ENCODE measurements at places on chromosomes 13 and 19.

DNA sequence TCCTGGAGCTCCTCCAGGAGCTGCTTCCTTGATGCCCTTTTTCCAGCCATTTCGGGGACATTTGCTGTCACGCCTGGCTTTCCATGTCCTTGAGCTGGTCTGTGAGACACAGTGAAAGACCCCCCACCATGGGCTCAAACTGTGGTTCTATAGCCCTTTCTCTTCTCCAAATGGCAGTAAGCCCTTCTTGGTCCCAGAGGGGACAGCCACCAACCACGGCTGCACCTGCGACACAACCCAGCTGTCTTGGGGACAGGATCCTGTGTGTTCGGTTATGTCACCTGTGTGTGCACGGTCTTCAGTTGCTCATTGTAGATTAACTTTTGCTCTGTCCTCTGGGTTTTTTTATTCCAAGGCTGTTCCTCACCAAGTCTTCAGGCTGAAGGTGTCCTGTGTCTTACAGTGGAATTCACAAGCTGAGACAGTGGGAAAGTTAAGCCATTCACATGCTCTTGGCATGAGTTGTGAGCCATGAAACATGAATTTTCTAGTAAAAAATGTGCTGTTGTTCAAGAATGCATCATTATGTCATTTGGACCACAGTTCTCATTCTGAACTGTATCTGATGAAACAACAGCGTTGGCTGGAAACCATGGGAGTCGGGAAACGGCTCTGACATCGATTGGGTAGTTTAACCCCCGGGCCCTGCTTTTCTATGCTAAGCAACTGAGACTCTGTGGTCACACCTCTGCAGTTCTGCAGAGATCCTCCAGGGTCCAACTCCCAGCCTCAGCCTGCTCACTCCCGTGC lies 129.5 kb upstream of the MCF2L start:
- no peak for DNase-seq

DNA sequence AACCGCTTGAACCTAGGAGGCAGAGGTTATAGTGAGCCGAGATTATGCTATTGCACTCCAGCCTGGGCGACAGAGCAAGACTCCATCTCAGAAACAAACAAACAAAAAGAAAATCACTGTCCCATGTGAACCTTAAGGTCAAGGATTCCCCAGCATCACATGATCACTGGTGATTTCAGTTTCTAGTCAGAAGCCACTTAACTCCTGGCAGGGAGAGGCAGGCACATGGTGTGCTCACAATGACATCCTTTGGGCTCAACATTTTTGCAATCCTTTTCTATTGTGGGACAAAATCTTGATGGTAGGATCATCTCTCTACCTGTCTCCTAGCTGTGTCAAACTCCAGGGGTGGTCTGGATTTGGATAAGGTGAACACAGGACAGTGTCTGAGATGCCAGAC lies 12.1 kb downstream of the AKAP8 start:
- no peak for DNase-seq

DNA sequence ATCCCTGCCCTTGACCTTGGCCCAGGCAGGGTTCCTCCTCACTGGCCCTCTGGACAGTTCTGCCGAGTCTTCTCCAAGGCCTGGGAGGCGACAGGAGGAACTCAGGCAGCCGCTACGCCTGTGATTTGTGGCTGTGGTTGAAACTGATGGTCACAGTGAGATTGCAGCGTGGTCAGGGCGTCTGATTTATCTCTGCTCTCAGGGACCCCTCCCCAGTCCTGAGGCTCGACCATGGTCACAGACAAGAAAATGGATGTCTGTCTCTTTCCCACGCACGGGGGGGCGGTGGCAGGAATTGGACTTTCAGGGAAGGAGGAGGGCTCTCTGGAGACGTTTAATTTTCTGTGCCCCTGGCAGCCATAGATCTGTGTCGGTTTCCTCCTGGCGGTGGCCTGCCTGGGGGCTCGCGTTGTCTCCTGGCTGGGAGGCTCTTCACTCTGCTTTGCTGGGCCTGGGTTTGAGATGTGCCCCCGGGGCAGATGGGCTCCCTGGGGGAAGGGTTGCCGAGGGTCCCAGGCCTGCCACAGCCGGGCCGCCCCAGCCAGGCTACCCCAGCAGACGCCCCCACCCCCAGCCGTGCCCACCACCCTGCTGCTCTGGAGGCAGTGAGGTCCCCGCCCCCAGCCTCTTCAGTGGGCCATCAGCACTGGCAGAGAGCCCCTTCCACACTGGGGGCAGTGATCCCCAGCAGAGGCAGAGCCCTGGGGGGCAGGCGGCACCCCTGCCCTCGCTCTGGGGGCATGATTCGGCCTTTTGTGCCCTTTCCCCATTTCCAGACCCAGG lies 167.4 kb downstream of the KDM4B start:
- DNase-seq = no peak

DNA sequence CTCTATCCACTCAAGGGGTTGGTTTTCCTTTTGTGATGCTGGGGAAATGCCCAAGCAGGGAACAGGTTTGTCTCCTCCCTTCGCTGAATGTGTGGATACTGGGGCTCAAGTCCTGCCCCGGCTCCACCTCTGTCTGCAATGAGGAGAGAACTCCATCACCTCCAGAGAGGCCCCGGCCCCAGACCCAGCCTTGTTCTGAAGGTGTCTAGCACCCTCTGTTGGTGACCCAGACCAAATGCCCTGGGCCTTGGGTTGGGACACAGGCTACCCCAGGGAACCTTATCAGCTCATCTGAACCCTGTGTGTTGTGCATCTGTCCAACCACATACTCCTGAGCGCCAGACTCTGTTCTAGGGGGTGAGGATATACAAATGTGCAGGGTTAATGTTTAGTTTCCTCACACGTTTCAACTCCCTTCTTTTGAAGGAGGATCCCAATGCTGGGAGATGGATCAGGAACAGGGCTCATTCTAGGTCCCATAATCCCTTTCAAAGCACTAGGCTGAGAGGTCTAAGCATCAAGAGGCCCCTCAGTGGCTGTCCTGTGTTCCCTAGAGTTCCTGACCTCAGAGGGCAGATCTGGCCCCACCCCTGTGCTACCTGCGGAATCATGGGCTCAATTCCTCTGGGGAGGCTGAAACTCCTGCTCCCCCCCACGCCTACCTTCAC lies 112.5 kb upstream of the SLC7A1 start:
- DNase-seq = peak; percentile 39

- DNase-seq = no peak
Measured at GRCh38 chr13:114073881-114074612, 58.4 kb downstream of the RASA3 start.

- no peak for DNase-seq
Measured at GRCh38 chr13:35694031-35694430, 217.5 kb upstream of the MAB21L1 start.

DNA sequence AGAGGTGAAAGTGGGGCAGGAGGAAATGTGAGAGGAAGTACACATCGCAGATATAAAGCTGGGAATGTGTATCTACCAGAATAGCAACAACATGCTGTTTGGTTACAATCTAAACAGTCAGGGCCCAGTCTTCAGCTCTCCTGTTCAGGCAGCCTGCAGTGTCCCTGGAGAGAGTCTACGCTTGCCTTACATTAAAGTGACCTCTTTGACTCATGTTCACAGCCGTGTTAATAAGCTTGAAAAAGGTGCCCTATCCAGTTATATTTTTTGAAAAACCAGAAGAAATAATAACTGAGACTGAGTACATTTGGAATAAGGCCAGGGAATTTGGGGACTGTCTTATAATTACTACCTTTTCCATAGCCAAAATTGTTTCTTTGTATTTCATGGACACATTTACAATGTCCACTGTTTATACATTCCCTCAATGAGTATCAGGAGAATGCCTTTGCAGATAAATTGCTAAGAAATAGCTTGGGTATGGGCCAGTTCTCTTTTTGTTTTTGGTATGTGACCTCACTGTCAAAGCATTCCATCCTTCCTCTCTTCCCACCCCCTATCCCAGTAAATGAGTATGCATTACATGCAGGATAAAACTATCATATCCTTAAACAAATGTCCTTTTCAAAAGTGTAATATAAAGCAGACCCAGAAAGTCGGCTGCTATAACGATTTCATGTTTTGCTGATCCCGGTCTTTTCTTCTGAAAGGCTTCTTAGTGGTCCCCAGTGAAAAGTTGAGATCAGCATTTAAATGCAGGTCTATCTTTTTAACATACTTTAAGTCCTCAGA lies 82.6 kb downstream of the PCDH9 start:
- no peak for DNase-seq

All from Jurkat, Clone E6-1 (cell line).